Amygdala (tissue), 56 donors: ENCODE measurements at places on chromosomes 3 and 15.

DNA sequence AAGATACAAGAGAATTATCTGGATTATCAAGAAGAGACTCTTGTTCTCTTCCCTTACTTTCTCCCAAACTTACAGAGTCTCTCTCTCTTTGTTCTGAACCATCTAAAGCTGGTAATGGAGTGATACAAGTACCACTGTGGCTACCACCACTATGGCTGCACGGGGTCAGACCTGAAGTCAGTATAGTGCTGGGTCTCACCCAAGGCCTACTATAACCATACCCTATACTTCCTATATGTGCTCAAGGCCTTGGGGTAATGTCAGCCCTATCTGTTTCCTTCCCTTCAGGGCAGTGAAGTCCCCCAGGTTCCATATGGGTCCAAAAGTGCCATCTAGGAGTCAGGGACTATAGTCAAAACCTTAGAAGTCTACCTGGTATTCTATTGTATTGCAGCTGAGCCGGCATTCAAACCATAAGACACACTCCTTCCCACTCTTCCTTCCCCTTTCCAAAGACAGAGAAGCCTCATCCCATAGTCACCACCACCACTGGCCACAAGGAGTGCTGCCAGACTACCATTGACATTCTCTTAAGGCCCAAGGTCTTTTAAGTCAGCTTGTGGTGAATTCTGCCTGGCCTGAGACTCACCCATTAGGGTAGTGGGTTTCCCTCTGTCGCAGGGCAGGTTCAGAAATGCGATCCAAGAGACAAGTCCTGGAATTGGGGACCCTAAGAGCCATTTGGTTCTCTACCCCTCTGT, 615.0 kb upstream of the NECTIN3 start:
- DNase-seq, result no peak

DNA sequence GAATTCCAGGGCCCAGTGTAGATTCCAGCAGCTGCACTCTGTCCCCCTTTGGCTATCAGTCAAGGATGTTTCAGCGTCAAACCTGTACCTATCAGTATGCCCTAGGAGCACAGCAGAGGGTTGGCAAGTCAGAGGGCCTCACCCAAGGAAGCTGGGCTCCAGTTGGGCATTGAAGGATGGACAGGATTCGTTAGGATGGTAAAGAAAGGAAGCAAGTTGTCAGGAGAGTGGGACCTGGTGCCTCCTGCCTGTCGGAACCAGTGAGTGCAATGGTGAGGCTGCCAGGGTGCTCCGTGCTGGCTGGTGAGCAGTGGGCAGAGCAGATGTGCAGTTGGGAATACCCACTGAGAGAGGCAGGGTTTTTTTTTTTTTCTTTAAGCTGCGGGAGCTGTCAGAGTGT, 157.2 kb downstream of the CHDH start:
- no peak for DNase-seq

GRCh38 chr3:78066287-78066686, 1026.4 kb downstream of the ROBO2 start:
- DNase-seq, result no peak

GRCh38 chr3:12970684-12971083, 102.5 kb downstream of the IQSEC1 start:
- no peak for DNase-seq

DNA sequence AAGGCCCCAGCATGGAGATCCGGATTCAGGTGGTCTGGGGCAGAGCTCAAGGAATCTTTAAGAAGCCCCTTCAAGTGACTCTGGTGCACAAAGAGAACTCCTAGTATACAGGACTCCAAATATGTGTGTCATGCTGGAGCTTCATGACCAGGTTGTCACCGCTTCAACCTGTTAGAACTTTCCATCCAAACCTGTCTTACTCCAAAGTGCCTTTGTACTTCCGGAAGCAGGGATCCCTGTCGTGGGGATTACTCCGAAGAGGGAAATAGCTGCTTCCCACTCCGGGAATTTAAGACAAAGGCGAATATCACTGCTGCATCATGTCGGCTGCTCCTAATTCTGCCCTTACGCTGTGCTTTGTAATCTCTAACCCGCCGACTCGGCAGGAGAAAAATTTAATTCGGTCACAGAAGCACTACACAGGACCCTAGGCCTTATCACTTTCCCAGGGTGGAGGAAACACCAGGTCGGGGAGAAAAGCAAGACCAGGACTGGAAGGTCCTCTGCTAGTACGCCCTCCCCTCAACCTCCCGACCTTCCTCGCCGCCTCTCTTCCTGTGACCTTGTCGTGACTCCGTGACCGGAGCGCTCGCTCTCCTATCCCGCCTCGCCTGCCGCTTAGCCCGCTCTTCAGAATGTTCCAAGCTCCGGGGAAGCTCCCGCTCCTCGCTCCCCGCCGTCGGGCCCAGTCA, 730 bp downstream of the HIGD1A start:
- no peak for DNase-seq

DNA sequence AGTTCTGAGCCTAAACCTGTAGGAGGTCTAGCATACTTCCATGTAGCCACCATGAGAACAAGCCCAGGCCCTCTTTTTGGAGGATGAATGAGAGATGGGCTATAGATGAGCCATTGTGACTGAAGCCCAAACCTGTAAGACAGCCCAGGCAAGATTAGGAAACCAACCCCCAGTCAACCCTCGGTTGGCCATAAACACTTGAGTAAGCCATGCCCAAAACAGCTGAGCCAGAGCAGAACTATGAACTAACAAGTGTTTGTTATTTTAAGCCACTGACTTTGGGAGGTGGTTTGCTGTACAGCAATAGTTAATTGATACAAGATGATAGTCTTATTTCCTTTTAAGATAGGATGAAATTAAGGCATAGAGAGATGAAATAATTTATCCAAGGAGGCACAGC, 12.4 kb upstream of the CPNE4 start:
- no peak for DNase-seq

DNA sequence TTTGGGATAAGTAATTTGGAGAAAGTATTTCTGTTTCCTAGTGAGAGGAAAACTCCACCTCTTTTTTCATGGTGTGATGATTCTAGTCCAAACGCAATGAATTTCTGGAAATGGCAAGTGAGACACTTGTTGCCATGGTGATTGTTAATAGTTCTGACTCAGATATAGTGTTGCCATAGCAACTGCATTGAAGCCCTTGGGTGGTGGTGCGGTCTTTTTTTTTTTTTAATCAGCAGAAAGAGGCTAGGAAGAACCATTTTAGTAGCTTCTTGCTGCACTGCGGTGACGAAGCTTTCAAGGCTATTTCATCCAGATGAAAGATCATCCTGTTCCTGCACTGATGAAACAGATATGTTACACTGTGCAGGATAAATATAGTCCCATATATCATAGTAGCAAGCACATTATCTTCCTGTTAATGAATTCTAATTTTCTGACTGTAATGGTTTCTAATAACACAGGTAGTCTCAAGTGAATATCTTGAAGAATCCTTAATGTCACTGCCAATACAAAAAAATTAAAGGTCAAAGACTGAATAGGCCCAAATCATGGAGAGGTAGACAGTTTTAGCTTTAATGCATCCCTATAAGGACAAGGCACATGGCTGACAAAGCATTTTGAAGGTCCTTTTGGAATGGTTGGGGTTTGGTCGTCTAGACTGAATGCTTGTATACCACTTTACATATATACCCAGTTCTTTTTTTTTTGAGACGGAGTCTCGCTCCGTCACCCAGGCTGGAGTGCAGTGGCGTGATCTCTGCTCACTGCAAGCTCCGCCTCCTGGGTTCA, 125.1 kb upstream of the ZBTB20 start:
- DNase-seq, result no peak

DNA sequence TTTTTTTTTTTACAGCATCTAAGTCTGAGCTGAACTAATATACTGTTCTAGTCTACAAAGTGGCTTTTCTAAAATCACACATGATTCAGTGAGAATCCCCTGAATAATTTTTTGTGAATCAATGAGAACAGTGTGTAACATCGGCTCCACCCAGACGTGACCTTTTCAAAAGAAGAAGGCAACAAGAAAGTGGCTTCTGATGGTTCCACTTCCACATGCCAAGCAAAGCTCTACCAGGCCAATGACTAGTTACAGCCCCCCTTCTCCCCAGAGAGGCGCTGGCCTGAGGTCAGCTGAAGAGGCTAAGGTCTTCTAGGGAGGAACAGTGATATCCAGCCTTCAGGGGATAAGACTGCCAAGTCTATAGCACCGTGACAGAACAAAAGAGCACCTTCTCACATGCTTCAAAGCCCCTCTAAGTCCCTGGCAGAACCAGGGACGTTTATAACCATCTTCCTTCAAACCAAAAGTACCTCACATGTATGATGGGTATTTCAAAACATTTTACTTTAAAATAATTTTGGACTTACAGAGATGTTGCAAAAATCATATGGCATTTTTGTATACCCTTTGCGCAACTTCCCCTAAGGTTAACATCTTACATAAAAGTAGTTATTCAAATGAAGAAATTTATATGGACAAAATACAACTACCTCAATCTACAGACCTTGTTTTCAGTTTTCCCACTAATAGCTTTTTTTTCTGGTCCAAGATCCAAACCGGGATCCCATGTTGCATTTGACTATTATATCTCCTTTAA, 177.9 kb downstream of the OSBPL10 start:
- no peak for DNase-seq
